ENCODE measurements at places on chromosomes 11 and 22.

GRCh38 chr22:42303396-42304323 is 33.2 kb upstream of the TCF20 start:
- DNase-seq = peak; percentile 52

GRCh38 chr11:8233691-8234424 is 29.8 kb downstream of the LMO1 start:
- no peak for DNase-seq

GRCh38 chr11:108405706-108406105 is 61.6 kb downstream of the C11orf65 start:
- DNase-seq = no peak

- DNase-seq = no peak
Measured at GRCh38 chr11:18986744-18987143, 47.5 kb upstream of the MRGPRX1 start.

GRCh38 chr22:37302674-37303555 is 20.6 kb downstream of the CYTH4 start:
- no peak for DNase-seq

GRCh38 chr11:112748713-112749543 is 212.3 kb upstream of the NCAM1 start:
- DNase-seq = no peak

GRCh38 chr11:2444821-2445745 is at the start of gene KCNQ1:
Gene KCNQ1, plus strand, starts transcription at chr11:2445008. Its CDS starts 91 bp downstream, at chr11:2445099.
- no peak for DNase-seq

- DNase-seq = no peak
Measured at GRCh38 chr11:44342616-44343015, 32.7 kb upstream of the ALX4 start.

- no peak for DNase-seq
Measured at GRCh38 chr11:30149998-30150397, 80.8 kb upstream of the FSHB start.

Data from cerebellar cortex (tissue), 1 donor.